ENCODE measurements at places on chromosomes 7 and 10. TPM values are rescaled to one million over a fixed set of nuclear protein-coding genes. Genes with fewer than 3 reads are reported as not detected.

The LRRC61 gene
- 20.0 TPM for polyA plus RNA-seq

- no peak for DNase-seq
Observed at GRCh38 chr10:86840498-86840897, 84.1 kb downstream of the BMPR1A start.

DNA sequence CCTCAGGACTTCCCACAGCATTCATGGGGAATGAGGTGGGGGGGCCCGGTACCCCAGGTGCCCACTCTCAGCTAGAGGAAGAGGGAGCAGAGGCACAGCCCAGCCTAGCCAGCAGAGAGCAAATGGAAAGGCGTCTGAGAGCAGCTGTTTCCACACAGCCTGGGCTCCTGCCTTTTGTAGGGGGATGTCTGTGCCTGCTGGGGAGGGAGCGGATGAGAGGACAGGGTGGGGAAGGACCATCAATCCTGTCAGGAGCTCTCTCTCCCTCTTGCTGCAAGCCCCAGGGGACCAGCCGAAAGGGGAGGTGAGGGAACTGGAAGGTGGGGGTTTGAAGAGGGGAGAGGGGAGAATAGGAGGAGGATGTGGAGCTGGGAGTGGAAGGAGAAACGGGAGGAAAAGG, at the start of gene PKD2L1:
TSS of gene PKD2L1 (minus strand) at position 150 of the 400 bp plus-strand sequence. CDS start at position 25, 125 bp downstream.
- no peak for DNase-seq

The SLC26A3 gene
- polyA plus RNA-seq, result 0.10 TPM

GRCh38 chr10:96641396-96642295, 54.8 kb upstream of the TM9SF3 start:
- no peak for DNase-seq

The SKIDA1 gene
- 12.2 TPM for polyA plus RNA-seq

DNA sequence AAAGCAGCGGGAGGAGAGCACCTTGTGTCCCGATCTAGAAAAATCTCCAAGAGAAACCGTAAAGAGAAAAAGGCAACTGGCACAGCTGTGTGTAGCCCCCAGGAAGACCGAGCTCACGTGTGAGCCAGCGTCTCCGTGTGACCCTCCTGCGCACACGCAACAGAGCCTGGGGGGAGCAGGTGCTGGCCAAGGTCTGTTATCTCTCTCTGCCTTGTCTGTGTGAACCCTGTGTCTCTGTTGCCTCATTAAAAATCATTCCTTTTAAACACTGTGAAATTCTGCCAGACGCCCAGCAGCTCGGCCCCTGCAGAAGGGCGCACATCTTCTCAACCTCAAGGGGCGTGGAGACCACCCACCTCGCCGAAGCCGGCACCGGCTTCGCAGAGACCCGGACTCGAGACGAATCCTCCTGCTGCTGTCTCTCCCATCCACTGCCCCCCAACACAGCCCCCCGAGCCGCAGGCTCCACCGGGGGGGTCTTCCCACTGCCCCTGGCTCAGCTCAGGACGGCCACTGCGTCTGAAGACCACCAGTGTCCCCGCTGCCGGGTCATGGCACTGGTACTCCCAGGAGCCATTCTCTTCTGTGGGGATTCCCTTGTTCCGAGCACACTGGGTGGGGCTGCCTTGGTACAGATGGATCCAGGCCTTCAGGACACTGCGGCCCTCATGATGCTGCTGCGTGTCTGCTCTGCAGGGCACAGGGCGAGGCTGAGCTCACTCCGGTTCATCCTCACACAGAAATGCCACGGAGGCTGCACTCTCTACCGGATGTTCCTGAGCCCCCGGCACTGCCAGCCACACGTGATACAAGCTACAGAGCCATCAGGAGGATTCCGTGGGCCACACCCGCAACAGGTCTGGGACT, 94.3 kb upstream of the DNAAF5 start:
- DNase-seq, result no peak

The TBX20 gene
- polyA plus RNA-seq, result not detected
